CD4-positive, alpha-beta T cell treated with Interleukin-17A for 1 hour (primary cell): ENCODE measurements at places on chromosomes 3 and 15.

GRCh38 chr15:31359702-31360111 is 33.1 kb downstream of the KLF13 start:
- DNase-seq, result no peak

DNA sequence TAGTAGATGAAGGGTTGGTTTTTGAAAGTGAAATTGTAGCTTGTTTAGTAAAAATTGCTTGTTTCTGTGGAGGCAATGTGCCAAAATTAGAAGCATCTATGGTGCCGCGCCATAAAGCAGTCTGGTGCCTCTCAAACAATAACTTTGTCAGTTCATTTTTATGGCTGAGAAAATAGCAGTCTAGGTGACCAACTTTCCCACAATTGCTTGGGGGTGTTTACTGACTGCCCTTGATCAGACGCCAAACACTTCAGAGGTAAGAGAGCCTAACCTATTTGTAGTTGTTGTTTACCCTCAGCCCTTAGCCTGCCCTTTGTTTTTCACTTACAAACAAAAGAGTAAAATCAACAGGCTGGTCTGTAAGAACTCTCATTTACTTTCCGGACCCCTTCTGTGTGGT is 174.5 kb downstream of the FNDC3B start:
- no peak for DNase-seq

- DNase-seq, result no peak
Observed at GRCh38 chr15:58241872-58242271, 103.7 kb downstream of the AQP9 start.

GRCh38 chr3:11662392-11662990 is 18.8 kb upstream of the VGLL4 start:
- no peak for DNase-seq

DNA sequence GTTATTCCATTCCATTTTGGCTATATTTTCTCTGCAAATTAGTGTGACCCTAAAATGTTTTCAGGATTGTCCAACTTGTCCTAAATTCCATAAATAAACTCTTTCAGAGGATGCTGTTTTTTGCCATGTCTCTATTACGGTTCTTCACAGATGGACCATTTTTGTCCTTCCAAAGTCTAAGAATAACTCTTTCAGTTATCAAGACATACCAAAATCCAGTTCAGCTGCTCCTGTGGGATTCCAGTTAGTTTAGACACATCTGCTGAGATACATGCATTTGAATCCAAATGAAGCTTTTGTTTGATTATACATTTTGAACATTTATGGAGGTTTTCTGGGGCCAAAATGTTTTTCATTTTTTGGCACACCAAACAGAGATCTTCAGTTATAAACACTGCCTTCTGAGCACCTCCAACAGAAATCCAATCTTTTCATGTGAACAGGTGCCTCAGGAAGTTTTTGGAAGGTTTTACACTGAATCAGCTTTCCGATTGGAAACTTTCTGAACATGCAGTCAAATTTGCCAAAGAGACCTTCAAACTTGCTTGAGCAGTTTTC is 80.7 kb downstream of the TIGIT start:
- no peak for DNase-seq

DNA sequence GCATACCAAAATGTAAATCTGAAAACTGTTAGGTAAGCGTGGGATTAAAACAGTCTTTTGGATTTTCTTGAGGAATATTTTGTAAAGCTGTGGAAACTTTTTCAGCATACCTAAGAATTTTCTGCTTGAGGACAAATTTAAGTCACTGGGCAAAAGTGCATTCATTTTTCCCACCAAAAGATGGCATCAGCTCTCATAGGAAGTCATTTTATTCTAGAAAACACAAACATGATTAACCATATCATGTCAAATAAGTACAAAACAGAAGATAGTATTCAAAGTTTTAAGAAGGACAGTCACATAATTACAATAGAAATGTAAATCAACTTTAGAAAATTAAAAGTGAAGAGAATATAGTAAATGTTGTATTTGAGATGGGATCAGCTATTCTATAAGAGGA is 63.5 kb downstream of the SLC49A4 start:
- DNase-seq, result peak; percentile 10

GRCh38 chr15:45858491-45858890 is 223.7 kb downstream of the SQOR start:
- no peak for DNase-seq

DNA sequence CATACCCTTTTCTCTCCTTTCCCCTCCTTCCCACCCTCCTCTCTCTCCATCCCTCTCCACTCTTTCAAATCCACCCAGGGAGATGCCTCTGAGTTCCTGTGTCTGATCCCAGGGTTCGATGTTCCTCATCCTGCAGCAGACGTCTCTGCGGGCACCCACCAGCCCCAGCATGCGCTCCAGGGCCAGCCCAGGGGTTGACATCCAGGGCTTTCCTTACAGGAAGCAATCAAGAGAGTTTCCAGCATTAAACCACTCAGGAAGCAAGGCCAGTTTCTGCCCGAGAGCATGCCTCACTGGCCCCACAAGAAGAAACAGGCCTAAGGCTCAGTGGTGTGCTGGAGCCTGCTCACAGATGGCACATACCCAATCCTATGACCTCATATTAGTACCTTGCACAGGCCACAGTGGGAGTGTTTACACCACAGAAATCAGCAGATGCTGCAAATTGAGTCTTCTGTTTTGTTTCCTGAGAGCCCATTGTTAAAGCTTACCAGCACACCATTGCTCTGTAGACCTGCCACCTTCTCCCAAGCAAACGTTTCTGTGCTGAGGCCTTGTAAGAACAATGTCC is 13.2 kb downstream of the SLC6A1 start:
- no peak for DNase-seq

DNA sequence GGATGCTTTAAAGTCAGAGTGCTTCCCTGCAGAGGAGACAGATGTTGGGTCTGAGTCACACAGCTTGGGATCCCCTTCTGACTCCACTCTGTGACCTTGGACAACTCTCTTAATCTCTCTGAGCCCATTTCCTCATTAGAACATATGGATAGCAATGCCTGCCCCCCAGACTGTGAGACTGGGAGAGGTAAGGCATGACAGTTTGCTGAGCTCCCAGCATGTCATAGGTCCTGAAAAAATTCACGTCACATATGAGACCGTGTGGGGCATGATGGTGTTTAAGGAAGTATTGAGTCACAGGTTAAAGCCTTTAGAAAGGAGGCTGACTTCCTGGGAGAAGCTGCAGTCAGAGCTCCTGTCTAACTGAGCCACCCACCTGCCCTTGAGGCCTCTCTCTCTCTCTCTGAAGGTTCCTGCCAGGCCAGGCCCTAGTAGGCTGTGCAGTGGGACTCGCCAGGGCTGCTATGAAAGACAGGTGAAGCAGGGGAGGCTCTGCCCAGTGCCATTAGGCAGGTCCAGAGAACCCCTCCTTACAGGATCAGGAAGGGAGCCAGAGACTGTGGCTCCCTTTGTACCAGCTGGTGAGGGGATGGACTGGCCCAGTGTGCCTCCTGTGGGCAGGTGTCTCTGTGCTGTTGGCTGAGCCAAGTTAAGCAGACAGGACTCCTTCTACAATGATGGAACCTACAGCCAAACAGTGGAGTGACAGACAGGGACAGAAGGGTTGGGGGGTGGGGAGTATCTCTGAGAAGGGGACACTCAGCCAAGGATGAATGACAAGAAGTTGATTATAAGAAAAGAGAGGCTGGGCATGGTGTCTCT is 19.5 kb upstream of the DOCK3 start:
- DNase-seq, result no peak
